CD4-positive, alpha-beta T cell (primary cell): ENCODE measurements at places on chromosomes 12 and 14. TPM values are rescaled to one million over a fixed set of nuclear protein-coding genes. Genes with fewer than 3 reads are reported as not detected.

Gene WDR89
- 13.4 TPM for total RNA-seq

Gene PDZRN4
- not detected for total RNA-seq

DNA sequence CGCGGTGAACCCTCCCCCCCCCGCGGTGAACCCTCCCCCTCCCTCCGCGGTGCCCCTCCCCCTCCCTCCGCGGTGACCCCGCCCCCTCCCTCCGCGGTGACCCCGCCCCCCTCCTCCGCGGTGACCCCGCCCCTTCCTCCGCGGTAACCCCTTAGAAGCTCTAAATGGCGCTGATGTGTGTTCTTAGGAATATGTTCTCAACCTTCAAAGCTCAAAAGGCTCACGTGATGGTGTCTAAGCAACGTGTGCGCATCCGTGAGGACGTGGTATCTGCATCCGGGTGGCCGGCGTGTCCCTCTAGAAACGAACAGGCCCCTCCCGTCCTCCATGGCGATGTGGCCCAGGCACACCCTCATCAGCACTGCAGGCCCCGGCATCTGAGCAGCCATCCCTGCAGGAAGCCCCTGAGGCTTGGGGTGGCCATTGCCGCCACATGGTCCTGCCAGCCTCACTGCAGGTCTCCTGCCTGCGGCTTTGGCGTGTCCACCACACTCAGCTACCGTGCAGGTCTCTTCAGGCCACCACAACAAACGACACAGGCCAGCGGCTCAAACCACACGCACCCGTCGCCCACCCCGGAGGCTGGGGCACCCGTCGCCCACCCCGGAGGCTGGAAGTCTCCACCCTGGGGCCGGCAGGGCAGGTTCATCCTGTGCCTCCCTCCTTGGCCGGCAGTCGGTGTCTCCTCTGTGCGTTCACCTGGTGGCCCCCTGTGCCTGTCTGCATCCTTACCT, 14.5 kb upstream of the FBRSL1 start:
- no peaks in the 10 kb centered on the region for H3K36me3 ChIP-seq
- no peak overlapping the region for H3K27ac ChIP-seq
- peak overlapping the region; percentile 25 for H3K4me3 ChIP-seq
- peaks cover 45% of the 10 kb centered on the region for H3K4me1 ChIP-seq

DNA sequence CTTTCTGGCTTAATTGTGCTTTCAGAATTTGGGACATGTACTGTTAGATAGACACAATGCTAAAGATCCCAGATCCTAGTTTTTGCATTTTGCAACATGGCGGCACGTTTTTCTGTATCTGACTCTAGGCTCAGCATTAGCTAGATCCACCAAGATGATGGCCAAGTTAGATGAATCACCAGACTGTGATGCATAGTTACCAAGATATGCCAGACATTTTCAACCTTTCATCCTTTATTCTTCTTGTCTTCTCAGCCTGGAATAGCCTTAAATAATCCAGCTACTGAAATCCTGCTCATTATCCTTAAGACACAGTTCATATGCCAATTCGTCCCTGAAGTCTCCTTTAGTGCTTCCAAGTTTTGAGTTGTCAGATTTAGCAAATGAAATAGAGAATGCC, 144.9 kb upstream of the CRY1 start:
- DNase-seq, result no peak
- peaks cover 4% of the 10 kb centered on the region for H3K4me1 ChIP-seq
- no peaks in the 10 kb centered on the region for H3K27me3 ChIP-seq
- H3K27ac ChIP-seq, result no peak overlapping the region

Gene FERMT2
- 0.44 TPM for total RNA-seq

DNA sequence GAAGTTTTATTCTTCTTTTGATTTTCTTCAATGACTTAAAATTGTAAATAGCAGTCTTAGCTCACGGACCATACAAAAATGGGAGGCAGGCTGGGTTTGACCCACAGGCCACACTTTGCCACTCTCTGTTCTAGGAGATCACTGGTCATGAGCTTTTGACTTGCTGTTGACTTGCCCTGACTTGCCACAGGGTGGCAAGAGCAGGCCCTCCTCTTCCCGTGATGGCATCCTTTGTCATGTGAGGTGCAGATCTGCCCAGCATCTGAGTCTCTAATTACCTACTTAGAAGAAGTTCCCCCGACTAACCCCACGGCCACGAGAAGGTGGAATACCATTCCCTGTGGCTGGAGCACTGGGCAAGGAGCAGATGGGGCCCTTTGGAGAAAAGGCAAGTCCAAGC, 81.0 kb upstream of the SCAF11 start:
- H3K4me1 ChIP-seq, result no peaks in the 10 kb centered on the region
- no peak for DNase-seq
- H3K27me3 ChIP-seq, result no peaks in the 10 kb centered on the region
- no peak overlapping the region for H3K27ac ChIP-seq
- no peak overlapping the region for H3K4me3 ChIP-seq

Gene C1S
- total RNA-seq, result 3.8 TPM

- no peak overlapping the region for H3K4me3 ChIP-seq
- H3K27ac ChIP-seq, result no peak overlapping the region
- no peaks in the 10 kb centered on the region for H3K4me1 ChIP-seq
- no peak for DNase-seq
- no peaks in the 10 kb centered on the region for H3K27me3 ChIP-seq
Observed at GRCh38 chr12:58313091-58313855, 371.9 kb downstream of the ATP23 start.

DNA sequence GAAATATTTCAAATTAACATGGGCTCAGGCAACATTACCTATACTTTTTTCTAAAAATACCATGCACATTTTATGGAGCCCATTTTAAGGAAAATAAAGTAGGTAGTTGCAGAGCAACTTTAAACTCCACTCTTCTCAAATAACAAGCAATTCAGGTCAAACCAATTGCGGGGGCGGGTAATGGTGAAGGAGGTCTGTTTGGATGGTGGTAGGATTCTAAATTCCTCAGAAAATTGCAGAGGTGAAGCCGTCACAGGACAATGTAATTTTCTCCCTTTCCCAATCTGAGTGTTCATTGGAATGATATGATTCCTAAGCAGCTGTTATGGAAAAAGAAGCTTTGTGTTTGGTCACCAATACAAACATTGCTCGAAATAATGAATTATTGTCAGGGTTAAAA, 11.6 kb downstream of the PKP2 start:
- no peak overlapping the region for H3K4me3 ChIP-seq
- DNase-seq, result no peak
- H3K36me3 ChIP-seq, result no peaks in the 10 kb centered on the region
- no peaks in the 10 kb centered on the region for H3K4me1 ChIP-seq
- no peaks in the 10 kb centered on the region for H3K27me3 ChIP-seq

Gene CELA1
- total RNA-seq, result 0.85 TPM

Gene CFAP54
- 0.20 TPM for total RNA-seq

GRCh38 chr12:58302487-58303011, 361.2 kb downstream of the ATP23 start:
- no peak overlapping the region for H3K27ac ChIP-seq
- H3K36me3 ChIP-seq, result no peaks in the 10 kb centered on the region
- no peaks in the 10 kb centered on the region for H3K27me3 ChIP-seq
- H3K4me3 ChIP-seq, result no peak overlapping the region
- no peak for DNase-seq

Gene TBC1D30
- 0.28 TPM for total RNA-seq

GRCh38 chr14:102608064-102608446, 15.6 kb downstream of the RCOR1 start:
- no peak overlapping the region for H3K4me3 ChIP-seq
- no peaks in the 10 kb centered on the region for H3K27me3 ChIP-seq
- H3K27ac ChIP-seq, result no peak overlapping the region
- DNase-seq, result no peak
- H3K4me1 ChIP-seq, result peaks cover 12% of the 10 kb centered on the region

DNA sequence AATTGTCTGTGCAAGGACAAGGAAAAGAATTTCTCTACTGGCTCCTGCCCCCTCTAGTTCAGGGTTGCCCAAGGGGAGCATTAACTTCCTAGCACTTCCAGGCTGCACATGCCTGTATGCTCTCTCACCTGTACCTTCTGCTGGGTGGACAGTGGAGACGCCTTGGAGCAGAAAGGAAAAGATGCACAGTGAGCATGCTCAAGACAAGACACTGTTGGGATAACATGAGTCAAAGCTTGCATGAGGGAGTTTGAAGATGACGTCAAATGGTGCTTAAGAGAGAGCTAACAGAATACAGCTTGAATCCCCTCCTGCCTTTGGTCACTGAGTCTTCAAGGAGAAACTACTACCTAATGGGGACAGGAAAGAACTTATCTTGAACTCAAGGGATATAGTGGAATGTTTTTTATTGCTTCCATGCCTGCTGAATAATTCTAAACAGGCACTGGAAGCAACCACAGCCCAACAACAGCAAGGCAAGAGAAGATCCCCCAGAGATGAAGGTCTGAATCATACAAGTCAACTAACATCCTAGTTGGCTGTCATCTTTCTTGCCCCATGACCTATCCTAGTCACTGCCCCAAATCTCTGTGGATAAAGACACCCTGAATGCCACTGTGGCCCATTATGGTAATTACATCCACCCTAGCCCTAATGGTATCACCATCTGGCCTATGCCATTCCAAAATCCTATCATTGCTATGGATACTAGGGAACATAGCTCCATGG, 23.5 kb downstream of the RPS6KA5 start:
- H3K4me1 ChIP-seq, result peaks cover 9% of the 10 kb centered on the region
- no peak for DNase-seq
- no peak overlapping the region for H3K27ac ChIP-seq
- no peak overlapping the region for H3K4me3 ChIP-seq

DNA sequence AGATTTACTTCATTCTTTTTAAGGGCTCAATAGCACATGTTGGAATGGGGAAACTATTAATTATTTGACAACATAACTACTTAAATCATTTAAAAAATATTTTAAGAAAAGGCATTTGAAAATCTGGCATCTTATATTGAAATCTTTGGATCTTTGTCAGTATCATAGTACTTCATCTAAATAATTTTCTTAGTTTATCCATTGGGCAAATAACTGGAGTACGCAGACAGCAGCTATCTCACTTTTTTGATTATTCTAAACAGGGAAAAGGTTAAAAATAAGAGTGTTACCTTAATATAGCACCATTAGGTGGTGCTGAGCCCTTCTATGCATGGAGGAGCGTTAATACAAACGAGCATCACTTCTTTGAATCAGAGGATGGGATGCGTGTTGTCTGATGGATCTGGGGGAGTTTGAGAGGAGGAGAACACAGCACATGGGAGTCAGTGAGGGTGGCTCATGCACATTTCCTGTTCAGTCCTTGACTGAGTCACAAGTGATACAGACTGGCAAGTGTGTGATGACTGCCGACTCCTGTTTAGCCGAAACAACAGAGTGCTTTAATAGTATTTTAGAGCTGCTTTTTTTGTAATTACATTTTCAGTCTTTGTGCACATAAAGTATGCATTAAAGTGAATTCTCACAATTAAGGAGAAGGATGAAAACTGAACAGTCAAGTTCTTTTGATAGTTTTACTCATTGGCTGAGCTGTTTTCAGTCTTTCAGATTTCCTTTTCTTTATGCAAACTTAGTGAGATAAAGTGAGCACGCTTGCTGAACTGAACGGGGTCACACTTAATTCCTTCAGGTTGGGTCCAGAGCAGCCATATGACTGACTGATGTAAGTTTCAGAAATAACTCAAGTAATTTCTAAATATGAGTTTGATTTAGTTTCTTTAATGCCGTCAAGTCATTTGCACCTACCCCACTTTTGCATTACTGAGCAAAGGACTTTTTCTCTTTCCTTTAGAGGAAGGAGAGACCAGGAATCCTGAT, 92.7 kb downstream of the DIP2B start:
- no peaks in the 10 kb centered on the region for H3K27me3 ChIP-seq
- H3K4me1 ChIP-seq, result peaks cover 7% of the 10 kb centered on the region
- H3K36me3 ChIP-seq, result no peaks in the 10 kb centered on the region
- no peak overlapping the region for H3K4me3 ChIP-seq
- no peak overlapping the region for H3K27ac ChIP-seq
- DNase-seq, result peak; percentile 70

Gene BDKRB1
- total RNA-seq, result not detected

GRCh38 chr14:57909626-57910025, 43.7 kb upstream of the SLC35F4 start:
- no peaks in the 10 kb centered on the region for H3K4me1 ChIP-seq
- H3K36me3 ChIP-seq, result no peaks in the 10 kb centered on the region
- H3K4me3 ChIP-seq, result no peak overlapping the region
- H3K27ac ChIP-seq, result no peak overlapping the region

- no peaks in the 10 kb centered on the region for H3K4me1 ChIP-seq
- H3K4me3 ChIP-seq, result no peak overlapping the region
- no peak for DNase-seq
- H3K36me3 ChIP-seq, result no peaks in the 10 kb centered on the region
Observed at GRCh38 chr12:105051981-105052380, 32.3 kb downstream of the ALDH1L2 start.

Gene NTS
- total RNA-seq, result not detected

Gene NGB
- total RNA-seq, result not detected

DNA sequence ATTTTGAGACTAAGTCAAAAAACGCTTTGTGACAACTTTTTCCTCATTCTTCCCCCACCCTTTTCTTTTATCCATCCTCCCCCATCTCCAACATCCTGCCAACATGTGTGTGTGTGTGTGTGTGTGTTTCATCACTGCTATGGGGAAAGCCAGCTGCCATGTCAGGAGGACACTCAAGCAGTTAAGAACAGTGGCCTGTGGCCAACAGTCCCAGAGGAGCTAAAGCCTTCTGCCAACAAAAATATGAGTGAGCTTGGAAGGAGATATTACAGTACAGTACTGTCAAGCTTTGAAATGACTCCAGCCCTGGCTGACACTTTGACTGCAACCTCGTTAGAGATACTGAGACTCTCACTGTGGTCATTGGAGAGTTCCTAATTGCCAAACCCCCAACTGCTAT, 5.0 kb upstream of the CSRP2 start:
- DNase-seq, result no peak
- H3K27me3 ChIP-seq, result no peaks in the 10 kb centered on the region
- no peaks in the 10 kb centered on the region for H3K36me3 ChIP-seq
- H3K4me3 ChIP-seq, result no peak overlapping the region
- no peak overlapping the region for H3K27ac ChIP-seq

DNA sequence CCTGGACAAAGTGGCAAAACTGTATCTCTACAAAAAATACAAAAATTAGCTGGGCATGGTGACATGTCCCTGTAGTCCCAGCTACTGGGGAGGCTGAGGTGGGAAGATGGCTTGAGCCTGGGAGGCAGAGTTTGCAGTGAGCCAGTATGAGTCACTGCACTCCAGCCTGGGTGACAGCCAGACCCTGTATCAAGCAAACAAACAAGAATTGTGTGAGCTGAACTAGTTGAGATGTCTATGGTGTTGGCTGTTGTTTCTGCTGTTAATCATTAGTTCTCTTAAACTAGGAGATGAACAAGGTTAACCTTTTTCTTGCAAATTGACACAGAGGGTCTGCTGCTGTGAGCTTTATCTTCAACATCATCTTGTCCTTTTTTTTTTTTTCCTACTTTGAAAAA, 23.6 kb downstream of the RASSF3 start:
- H3K36me3 ChIP-seq, result peaks cover 49% of the 10 kb centered on the region
- no peak overlapping the region for H3K4me3 ChIP-seq
- peaks cover 66% of the 10 kb centered on the region for H3K4me1 ChIP-seq
- H3K27me3 ChIP-seq, result no peaks in the 10 kb centered on the region
- H3K27ac ChIP-seq, result no peak overlapping the region

- H3K27me3 ChIP-seq, result no peaks in the 10 kb centered on the region
- DNase-seq, result no peak
- H3K4me3 ChIP-seq, result no peak overlapping the region
- H3K4me1 ChIP-seq, result no peaks in the 10 kb centered on the region
Observed at GRCh38 chr14:95547626-95548327, 12.9 kb downstream of the GLRX5 start.
